ENCODE measurements at places on chromosomes 4 and X. TPM values are rescaled to one million over a fixed set of nuclear protein-coding genes. Genes with fewer than 3 reads are reported as not detected.

- no peak for DNase-seq
These were observed 139.6 kb downstream of the AMMECR1 start for GRCh38 chrX:110178179-110178865.

DNA sequence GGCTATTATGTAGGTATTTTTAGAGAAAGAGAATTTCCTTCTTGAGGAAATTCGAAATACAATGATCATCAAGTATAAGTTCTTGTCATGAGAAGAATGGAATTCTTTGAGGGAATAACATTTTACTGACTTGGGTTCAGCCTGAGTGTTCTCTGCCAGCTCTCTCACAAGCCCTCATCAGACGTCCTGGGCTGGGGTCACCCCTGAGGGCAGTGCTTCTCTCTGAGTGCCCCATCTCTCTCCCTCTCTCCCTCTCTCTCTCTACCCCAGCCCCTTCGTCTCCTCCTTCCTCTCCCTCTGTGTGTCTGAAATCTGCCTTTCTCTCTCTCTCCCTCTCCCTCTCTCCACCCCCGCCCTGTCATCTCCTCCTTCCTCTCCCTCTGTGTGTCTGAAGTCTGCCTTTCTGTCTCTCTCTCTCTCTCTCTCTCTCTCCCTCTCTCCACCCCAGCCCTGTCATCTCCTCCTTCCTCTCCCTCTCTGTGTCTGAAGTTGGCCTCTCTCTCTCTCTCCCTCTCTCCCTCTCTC is 241.7 kb upstream of the PSAPL1 start:
- DNase-seq, result no peak

GRCh38 chr4:122992057-122992456 is 69.7 kb upstream of the NUDT6 start:
- peak; percentile 2 for DNase-seq

ADGRG2 gene
- total RNA-seq, result 0.82 TPM

- DNase-seq, result no peak
These were observed 137.2 kb downstream of the FNIP2 start for GRCh38 chr4:158906073-158906472.

- no peak for DNase-seq
These were observed 8.6 kb downstream of the SLC9B2 start for GRCh38 chr4:103067841-103068547.

DNA sequence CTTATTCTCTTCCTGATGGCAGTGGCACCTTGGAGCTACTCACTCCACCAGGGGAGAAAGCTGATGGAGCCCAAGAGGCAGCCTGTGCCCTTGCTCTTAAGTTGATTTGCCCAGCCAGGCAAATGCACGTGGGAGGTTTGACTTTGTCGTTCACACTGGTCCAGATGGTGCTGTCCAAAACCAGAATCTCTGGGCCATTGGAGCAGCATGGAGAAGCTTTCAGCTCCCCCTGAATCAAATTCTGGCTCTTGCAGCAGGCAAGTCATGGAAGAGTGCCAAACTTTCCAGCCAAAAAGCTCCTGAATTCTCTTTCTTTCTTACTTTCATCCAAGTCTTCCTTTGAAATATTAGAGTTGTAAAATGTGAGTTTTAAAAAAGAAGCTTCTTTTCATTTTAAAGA is 970.4 kb downstream of the RPA4 start:
- DNase-seq, result peak; percentile 11

FGF2 gene
- total RNA-seq, result 12.1 TPM

TXK gene
- total RNA-seq, result 0.27 TPM

- DNase-seq, result no peak
These were observed 334.9 kb downstream of the HNRNPD start for GRCh38 chr4:82038936-82039335.

TIGD4 gene
- total RNA-seq, result 3.7 TPM

DNA sequence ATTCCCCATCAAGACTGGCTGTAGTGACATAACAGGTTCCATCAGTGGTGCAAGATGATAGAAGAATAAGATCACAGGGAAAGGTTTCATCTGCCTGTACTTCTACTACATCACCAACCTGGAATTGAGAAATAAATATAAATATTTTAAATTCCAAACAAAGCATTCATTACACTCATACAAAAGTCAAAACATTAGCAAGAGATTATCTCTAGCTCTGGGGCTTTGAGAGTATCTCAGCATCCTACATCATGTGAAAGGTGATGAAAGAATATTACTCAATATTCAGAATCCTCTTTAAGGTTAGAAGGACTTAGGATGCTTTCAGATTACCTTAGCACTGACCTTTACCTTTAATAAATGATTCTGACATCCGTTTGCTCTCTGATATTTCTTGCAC is 96.5 kb upstream of the MCF2 start:
- DNase-seq, result no peak

- no peak for DNase-seq
These were observed 119.3 kb upstream of the CLNK start for GRCh38 chr4:10803713-10804343.

DNA sequence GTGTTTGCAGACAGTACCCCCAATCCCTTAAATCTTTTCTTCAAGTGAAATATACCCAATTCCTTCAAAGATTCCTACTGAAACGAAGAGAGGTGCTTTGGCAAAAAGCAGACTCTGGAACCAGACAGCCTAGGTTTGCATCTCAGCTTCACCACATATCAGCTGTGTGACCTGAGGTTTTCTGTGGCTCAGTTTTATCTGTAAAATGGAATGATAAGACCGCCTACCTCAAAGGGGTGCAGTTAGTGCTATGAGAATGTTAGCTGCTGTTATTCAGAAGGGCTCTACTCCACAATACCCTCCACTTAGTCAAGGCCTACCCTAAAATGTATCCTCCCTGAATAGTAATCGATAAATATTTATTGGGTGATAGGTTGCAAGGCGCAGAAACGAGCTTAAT is 664 bp downstream of the PIR start:
- DNase-seq, result no peak

XAGE1A gene
- not detected for total RNA-seq

ADGRL3 gene
- total RNA-seq, result 257 TPM

- no peak for DNase-seq
These were observed 150.0 kb downstream of the SPRY1 start for GRCh38 chr4:123546573-123547060.

MAMLD1 gene
- total RNA-seq, result 5.3 TPM

GPRASP2 gene
- total RNA-seq, result 47.5 TPM
